ENCODE measurements at places on chromosomes 13 and 19.
A peak's percentile ranks its signal among the peaks of the same experiment; 100 is the strongest.

DNA sequence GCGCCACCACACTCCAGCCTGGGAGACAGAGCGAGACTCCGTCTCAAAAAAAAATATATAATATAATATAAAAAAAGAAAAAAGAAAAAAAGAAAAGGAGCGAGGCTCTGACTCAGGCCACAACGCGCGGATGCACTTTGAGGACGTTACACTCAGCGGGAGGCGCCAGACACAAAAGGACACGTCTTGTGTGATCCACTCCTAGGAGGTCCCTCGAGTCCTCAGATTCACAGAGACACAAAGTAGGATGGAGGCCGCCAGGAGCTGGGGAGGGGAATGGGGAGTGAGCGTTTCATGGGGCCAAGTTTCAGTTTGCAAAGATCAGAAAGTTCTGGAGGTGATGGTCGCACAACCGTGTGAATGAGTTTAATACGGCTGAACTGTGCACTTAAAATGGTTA, 8.5 kb upstream of the ABHD17A start:
- DNase-seq: no peak

GRCh38 chr13:90315061-90315460, 1032.4 kb upstream of the MIR17HG start:
- DNase-seq: no peak

GRCh38 chr13:99860745-99861144, 110.8 kb downstream of the ZIC5 start:
- no peak for DNase-seq

DNA sequence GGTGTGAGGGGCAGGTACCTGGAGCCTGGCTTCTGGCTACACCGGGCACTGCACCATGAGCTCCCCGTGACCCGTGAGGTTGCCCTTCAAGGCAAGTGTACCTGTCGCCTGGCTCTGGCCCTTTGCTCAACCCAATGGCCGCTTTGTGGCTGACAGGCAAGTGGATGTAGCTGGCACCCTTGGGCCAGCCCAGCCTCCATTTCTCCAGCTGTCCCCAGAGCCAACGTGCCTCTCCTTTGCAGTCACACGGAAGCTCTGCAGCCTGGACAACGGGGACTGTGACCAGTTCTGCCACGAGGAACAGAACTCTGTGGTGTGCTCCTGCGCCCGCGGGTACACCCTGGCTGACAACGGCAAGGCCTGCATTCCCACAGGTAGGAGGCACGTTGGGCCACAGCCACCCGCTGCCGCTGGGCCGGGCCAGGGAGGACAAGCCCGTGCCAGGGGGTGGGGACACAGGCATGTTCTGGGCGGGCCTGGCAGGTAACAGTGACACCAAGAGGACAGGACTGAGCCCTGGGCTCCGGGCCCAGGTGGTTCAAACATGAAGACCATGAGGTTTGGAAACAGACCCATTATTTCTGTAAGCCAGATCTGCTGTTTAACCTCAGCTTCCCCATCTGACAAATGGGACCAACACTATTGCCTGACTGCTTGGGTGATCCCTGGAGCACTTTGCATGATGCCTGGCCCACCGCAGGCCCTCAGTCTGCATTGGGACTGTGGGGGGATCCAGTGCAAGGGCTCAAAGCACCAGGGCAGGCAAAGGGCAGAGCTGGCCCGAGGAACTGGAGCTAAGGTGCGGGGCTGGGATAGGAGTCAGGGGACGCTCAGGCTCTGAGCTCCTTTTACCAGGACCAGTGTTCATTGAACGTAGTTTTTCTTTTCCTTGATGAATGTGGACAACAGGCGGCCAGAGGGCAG, 17.5 kb upstream of the PROZ start:
- DNase-seq: no peak

GRCh38 chr13:58852076-58852475, 1220.5 kb downstream of the PCDH17 start:
- no peak for DNase-seq

DNA sequence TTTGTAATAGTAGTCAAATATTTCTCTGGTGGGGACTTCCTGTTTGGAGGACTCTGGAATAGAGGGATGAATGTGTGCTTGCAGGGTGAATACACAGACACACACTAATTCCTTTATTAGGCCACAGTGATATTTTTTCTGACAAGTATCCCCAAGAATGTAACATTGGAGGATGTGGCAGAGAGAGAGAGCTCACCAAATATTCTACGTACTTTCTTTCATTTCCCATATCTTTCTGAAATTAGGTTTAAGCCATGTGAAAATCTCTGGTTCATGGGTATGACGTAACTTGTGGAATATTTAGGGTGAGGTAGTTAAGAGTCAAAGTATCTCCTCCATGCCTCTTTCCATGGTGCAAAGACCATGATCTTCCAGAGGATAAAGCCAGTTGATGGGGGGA, 463.4 kb downstream of the DIAPH3 start:
- DNase-seq: no peak

DNA sequence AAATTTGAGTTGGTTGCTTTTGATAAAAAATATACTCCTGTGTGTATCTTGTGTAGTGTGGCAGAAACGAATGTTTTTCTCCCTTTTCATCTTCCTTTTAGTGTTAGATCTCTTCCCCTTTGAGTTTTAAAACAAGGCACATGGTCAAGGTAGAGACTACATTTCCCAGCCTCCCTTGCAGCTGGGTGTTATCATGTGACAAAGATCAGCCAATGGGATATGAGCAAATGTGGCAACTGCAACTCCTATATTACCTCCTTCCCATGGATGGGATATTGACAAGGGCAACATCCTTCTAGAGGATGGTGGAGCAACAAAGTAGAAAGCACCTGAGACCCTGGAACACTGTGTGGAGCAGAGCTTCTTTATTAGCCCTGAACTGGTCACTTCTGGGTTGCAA, 42.4 kb downstream of the ADGRE3 start:
- no peak for DNase-seq

GRCh38 chr13:101343128-101343787, 73.0 kb downstream of the NALCN start:
- no peak for DNase-seq

GRCh38 chr13:22487932-22488331, 692.8 kb upstream of the SGCG start:
- no peak for DNase-seq

DNA sequence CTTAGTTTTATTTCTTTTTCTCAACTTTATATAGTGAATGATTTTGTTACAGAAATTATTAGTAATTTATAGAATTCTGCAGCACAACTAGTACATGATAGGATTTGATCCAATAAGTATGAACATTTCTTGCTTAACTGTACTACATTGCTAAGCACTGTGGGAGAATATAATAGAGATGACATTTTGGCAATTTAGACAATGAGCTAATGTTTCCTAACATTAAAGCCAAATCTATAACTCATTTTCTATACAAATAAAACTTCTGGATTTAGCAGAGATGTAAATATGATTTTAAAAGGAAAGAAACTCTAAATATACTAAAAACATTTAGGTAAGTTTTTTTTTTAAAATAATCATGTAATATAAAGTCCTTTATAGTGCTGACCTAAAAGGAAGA, 87.3 kb downstream of the FNDC3A start:
- DNase-seq: no peak

DNA sequence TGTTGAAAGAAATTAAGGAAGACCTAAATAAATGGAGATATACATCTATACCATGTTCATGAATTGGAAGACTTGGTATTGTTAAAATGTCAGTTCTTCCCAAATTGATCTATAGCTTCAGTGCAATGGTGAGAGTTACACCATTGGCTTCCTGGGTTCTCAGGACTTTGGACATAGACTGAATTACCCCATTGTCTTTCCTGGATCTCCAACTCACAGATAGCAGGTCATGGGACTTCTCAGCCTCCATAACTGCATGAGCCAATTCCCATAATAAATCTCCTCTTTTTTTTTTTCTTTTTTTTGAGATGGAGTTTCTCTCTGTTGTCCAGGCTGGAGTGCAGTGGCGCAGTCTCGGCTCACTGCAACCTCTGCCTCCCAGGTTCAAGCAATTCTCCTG, 38.7 kb downstream of the CCNE1 start:
- DNase-seq: no peak

DNA sequence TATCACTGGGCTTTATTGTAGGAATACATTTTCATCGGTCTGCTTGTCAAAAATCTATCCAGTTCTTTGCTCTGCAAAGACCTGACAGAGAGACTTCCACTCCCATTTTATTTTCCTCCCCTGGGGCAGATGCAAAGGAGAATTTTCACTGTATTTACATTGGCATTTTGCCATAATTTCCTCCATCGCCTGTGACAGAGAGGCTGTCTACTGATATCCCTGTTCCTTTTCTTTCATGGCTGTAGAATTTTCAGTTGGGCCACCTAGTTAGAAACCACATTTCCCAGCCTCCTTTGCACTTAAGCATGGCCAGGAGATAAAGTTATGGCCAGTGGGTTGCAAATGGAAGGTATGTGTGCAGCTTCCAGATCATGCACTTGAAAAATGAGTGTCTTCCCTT, 89.3 kb downstream of the NUFIP1 start:
- no peak for DNase-seq

- no peak for DNase-seq
These were observed 697.2 kb downstream of the EFNB2 start for GRCh38 chr13:105838231-105838630.

GRCh38 chr13:50548586-50548985, 294.9 kb downstream of the DLEU7 start:
- DNase-seq: no peak

DNA sequence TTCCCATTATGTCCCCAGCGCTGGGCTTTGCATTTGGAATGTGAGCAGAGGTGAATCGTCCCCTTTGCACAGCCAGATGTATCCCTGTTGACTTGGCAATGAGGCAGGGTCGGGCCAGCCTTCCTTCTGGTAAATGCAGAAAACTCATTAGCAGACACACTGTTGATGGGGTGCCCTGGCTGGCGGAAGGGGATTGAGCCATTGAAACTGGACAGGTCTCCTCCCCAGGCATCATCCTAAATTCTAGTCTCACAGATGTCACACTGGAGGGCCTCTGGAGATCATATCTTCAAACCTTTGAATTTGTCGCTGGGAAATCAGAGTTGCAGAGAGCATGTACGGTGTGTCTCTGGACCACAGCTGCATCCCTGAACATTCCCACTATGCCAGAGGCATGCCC, 219.5 kb upstream of the TSHZ3 start:
- DNase-seq: no peak

- no peak for DNase-seq
These were observed 35.7 kb upstream of the MATK start for GRCh38 chr19:3821857-3822364.

DNA sequence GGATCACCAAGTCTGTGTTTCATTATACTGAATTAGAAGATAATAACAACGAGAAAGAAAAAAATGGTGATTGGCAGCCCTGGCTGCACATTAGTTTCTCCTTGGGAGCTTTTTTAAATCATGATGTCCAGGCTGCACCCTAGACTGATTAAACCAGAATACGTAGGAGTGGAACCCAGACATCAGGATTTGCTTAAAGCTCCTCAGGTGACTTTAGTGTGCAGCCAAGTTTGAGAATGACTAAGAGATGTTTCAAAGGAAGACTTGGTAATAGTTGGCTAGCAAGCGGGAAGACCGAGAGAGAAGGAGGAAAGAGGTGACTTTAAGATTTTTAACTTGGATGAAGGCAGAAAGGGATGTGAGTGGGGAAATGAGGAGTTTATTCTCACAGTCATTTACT, 71.4 kb upstream of the SERP2 start:
- no peak for DNase-seq

GRCh38 chr19:33208371-33208895, 14.3 kb downstream of the LRP3 start:
- no peak for DNase-seq

- DNase-seq: no peak
These were observed 23.9 kb downstream of the SLC25A42 start for GRCh38 chr19:19087676-19088075.

- DNase-seq: no peak
These were observed 867.7 kb downstream of the PCDH9 start for GRCh38 chr13:66362485-66362884.

GRCh38 chr19:45200568-45200967, 22.0 kb downstream of the BLOC1S3 start:
- no peak for DNase-seq

GRCh38 chr19:11421371-11422098, 2.4 kb upstream of the RGL3 start:
- DNase-seq: no peak

GRCh38 chr13:45886466-45886865, 34.9 kb upstream of the SIAH3 start:
- no peak for DNase-seq

GRCh38 chr13:102960959-102961358, 105.3 kb downstream of the SLC10A2 start:
- DNase-seq: no peak

GRCh38 chr19:9078651-9079050, 8.2 kb upstream of the OR1M1 start:
- peak; percentile 50 for DNase-seq

GRCh38 chr13:109730812-109731335, 55.5 kb downstream of the IRS2 start:
- no peak for DNase-seq

GRCh38 chr19:36140304-36141038, 605 bp downstream of the CAPNS1 start:
- no peak for DNase-seq

DNA sequence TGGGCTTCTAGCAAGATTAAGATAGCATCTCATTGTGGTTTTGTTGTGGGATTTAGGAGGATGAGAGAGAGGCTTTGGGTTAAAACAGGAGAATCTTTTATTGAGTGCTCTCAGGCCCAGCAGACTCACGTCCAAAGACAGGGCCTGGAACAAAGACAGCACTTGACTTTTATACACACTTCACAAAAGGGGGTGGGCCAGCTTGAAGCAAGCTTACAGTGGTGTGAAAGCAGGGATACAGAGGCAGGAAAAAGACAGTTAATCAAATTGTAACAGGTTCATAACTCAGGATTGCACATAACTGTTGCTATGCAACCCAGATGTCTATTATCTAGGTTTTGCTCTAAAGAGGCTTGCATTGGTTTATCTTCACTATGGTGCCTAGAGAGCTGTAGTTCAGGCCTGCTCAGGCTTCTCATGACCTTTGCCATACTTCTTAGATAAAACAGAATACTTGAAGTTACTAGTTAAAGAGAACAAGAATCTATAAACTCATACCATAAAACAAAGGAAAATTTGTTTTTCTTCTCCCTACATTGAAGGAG, 42.2 kb upstream of the CEACAM21 start:
- DNase-seq: no peak

GRCh38 chr19:42284591-42285341, 15.7 kb downstream of the CIC start:
- DNase-seq: no peak

DNA sequence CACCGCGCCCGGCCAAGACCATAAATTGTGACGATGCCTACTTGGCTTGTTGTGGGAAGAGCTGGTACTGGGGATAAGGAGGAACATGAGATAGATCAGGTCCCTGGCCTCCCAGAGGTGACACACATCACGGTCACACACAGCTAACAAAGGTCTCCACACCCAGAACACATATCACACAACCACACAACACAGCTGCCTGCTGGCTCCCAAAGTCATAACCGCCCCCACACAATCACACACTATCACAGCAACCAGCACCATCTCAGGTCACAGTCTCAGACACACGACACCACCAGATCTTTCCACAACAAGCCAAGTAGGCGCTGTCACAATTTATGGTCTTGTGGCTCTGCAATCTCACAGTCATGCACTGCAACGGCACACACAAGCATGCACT, 5.7 kb downstream of the COL5A3 start:
- DNase-seq: no peak
